ENCODE measurements at places on chromosomes 16 and 17.

GRCh38 chr17:81291662-81292061 is 3.4 kb downstream of the SLC38A10 start:
- peak; percentile 57 for DNase-seq

DNA sequence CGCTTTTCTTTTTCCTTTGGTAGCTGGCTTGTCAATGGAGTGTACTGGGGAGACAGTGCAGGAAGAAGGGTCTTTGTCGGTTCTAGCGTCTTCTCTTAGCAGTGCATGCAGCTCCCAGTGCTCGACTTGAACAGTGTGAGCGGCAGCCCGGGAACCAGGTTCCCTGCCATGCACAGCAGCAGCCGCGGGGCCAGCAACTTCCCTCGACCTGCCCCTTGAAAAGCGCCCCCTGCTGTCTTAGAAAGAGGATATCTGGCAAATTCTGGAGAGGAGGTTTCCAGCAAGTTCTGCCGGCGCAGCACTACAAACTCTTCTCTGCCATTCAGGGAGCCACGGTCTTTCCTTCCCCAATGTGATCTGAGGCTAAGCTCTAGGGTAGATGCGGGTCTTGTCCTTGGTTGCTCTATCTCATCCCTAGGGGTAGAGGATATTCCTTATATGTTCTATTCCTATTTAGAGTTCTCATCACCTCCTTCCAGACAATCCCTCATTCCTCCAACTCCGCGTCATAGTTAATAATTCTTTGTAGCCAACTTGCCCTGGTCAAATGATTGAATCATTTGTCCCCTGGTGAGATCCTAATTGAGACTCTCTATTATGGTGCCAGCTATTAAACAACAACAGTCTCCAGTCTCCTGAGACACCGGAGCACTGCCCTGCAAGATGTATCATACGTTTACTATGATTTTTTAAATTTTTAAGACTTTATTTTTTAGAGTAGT is 451.3 kb downstream of the PMP22 start:
- DNase-seq: no peak

- DNase-seq: no peak
Observed at GRCh38 chr16:19861133-19861532, 23.5 kb downstream of the GPRC5B start.

GRCh38 chr17:78872486-78872885 is 30.5 kb downstream of the CEP295NL start:
- DNase-seq: no peak

GRCh38 chr16:66277311-66278070 is 89.0 kb upstream of the CDH5 start:
- DNase-seq: no peak
